ENCODE measurements at places on chromosomes 2 and 18.

GRCh38 chr2:160257041-160257742, 57.1 kb upstream of the ITGB6 start:
- no peak for DNase-seq

- peak; percentile 24 for DNase-seq
Measured at GRCh38 chr2:49490710-49491109, 336.4 kb upstream of the FSHR start.

DNA sequence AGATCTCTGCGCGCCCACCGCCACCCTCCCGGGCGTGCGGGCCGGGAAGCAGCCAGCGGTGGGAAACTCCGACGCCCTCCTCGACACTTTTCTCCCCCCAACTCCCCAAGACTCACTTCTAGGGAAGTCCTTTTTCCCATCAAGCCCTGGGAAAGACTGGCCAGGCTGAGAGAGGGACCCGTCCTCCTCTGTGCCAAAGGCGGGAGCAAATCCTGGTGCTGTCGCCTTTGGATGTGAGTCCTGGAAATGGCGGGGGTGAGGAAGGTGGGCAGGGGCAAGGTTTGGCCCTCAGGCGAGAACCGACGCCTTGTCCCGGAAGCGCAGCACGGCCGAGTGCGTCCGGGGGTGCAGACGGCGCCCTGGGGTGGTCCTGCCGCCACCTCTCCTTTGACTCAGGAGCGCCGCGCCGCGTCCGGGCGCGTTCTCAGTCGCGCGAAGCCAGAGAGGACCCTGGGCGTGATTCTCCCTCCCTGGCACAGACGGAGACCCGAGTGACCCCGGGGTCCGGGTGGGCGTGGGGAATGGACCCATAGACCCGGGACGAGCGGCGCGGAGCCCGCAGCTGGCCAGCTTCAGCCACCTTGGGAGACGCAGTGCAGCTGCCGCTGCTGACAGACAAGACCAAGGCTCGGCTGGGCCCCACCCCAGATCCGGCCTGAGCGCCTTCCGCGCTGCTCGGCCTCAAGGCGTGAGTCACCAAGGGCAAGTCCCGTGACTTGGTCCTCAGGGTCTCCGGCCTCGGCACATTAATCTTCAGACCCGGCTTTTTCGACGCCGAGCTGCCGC, 3.5 kb upstream of the LBX2 start:
- no peak for DNase-seq

DNA sequence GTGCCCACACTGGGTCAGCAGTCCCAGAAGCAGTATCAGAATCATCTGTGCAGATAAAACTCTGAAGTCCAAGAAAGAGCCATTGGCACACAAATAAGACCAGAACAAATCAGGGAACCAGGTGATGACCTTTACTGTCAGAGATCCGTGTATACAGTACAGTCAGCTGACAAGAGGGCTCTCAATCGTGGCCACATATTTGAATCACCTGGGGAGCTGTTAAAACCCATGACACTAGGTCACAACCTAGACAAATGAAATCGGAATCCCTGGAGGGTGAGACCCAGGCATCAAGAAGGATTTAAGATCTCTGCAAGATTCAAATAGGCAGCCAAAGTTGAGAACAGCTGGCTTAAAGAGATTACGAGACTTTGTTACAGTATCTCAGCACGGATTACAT, 807.1 kb downstream of the RNF144A start:
- no peak for DNase-seq

- no peak for DNase-seq
Measured at GRCh38 chr18:10205151-10205550, 249.3 kb upstream of the APCDD1 start.

GRCh38 chr2:27729198-27729597, 42.3 kb upstream of the MRPL33 start:
- no peak for DNase-seq

DNA sequence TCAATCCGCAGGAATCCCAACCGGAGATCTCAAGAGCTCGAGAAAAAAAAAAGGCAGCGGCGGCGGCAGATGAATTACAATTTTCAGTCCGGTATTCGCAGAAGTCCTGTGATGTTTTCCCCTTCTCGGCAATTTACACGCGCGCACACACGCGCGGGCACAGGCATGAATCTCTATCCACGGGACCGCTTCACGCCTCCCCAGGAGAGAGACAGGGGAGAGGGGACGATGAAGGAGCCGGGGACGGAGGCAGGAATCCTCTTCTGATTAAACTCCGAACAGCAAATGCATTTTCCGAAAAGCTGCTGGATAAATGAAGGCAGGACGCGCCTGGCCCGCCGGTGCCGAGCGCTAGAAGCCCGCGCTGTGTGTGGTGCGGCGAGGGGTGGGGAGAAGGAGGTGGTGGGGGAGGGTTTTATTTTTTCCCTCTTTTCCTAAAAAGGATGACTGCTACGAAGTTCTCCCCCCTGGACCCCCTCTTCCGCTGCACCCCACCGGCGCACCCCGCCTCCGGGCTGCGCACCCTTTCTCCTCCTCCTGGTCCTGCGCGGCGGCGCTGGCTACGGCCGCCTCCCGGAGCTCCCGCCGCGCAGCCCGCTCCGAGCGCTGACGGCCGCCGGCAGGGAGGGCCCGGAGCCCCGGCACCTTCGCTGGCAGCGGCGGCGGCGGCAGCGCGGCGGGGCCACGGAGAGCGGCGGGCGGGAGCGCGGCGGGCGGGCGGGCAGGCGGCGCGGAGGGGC, at the start of gene BCL2:
TSS of gene BCL2 (minus strand) at position 387 of the 740 bp plus-strand sequence.
- DNase-seq = no peak

DNA sequence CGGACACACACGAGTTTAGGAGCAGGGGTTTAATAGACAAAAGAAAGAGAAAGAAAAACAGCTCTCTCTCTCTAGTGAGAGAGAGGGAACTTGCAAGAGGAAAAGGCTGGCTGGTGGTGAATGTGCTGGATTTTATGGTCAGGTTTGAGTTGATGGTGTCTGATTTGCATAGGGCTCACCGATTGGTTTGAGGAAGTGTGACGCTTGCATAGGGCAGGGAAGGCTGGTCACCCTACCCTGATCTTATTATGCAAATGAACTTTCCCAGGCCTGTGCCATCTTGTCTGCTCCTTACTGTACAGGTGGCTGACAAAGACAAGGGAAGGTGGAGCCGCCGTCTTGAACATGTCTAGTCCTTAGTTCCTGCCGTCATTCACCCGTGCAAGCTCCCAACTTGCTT, 408.9 kb downstream of the RIT2 start:
- no peak for DNase-seq

DNA sequence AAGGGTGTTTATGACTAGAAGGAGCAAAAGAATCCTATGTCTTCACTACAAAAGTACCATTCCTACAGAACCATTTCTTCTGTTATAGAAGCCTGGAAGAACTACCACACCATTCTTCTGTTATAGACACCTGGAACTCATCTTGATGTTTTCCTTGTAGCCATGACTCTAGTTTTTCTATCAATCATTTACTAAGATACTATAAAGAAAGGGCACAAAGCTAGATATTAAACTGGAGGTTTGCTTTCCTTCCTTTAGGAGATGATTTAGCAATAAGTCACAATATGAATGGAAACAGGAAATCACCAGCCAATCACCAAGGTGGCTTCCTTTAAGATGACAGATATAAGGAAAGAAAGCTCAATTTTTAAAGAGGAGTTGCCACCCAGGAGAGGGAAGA, 100.3 kb upstream of the NEUROD1 start:
- no peak for DNase-seq

- no peak for DNase-seq
Measured at GRCh38 chr18:10188971-10189810, 265.2 kb upstream of the APCDD1 start.

- no peak for DNase-seq
Measured at GRCh38 chr2:61272421-61273070, 110.6 kb downstream of the C2orf74 start.

DNA sequence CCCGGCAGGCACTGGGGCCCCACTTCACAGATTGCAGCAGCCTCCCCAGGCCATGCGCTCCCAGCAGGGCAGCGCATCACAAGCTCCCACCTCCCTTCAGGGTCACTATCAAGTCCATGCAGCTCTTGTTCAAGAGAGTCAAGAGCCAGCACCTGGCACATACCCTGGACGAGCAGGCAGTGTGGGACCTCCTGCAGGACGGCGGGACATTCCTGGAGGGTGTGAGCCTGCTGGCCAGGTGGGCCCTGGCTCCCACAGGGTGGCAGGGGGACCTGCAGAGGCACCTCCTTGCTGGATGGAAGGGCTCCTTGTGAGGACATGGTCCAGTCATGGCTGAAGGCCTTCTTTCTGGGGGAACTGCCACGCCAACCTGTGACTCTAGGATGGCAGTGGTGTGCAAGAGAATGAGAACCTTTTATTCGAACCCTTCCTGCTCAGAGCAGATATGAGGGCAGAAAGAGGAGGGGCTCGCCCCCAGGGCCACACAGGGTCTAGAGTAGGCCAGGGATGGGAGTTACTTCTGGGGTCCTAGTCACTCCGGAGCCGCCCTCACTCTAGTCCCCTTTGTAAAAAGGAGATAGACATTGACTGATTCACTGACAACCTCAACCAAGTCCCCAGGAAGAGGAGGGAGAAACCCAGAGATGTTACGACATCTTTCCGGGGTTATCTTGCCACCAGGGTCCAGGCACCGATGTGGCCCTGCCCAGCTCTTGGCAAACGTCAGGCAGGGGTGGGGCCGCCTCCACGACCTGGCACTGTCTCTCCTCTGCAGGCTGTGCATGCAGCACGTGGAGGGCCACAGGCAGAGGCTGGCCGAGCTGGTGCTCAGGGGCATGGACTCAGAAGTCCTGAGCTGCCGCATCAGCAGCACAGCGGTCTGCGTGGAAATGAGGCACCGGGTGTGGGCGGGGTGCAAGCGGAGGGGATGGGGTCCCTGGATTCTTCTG, 31.3 kb downstream of the HJURP start:
- no peak for DNase-seq

- no peak for DNase-seq
Measured at GRCh38 chr2:224181534-224182155, 142.6 kb upstream of the SERPINE2 start.

DNA sequence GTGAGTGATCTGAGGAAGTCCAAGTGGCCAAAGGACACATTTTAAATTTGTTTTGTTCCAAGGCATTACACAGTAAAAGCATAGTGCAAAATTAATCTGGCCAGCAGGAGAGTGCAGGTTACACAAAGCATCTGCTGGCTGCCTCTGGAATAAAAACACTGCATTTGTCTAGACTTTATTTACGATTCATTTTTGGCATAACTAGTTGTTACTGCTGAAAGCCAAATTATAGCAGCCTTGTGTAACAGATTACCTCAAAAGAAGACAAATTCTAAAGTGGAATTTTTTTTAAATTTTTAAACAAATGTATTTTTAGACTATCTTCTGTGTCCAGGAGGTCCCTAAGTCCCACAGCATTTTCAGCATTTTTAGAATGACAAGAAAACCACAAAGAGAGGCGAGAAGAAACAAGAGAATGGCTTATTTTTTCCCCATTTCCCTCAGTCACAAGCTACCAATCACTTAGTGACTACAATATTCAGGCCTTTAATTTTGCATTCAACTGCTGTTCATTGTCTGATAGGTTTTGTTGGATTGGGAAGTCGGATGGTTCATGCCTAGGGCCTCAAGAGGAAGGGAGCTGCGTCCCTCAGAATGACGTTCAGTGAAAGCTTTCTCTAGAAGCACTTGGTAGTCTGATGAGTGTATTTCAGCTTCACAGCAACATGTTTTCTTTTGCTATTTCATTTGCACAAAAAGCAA, 46.0 kb downstream of the TMEFF2 start:
- DNase-seq = no peak

- no peak for DNase-seq
Measured at GRCh38 chr2:129229830-129230441, 749.5 kb upstream of the RAB6C start.

DNA sequence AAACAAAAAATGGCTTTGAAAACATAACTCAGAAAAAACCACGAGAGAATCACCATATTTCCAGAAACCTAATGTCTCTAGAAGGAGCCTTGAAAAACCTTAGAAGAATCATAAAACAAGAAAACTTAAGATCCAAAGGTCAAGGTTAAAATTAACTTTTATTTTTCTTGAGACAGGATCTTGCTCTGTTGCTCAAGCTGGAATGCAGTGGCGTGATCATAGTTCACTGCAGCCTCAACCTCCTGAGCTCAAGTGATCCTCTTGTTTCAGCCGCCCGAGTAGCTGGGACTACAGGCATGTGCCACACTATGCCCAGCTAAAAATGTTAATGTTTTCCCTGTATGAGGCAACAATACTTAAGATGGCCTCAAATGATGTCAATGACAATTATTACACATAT, 254.2 kb upstream of the SESTD1 start:
- DNase-seq = no peak

- DNase-seq = no peak
Measured at GRCh38 chr2:24491542-24492420, 727 bp downstream of the NCOA1 start.

DNA sequence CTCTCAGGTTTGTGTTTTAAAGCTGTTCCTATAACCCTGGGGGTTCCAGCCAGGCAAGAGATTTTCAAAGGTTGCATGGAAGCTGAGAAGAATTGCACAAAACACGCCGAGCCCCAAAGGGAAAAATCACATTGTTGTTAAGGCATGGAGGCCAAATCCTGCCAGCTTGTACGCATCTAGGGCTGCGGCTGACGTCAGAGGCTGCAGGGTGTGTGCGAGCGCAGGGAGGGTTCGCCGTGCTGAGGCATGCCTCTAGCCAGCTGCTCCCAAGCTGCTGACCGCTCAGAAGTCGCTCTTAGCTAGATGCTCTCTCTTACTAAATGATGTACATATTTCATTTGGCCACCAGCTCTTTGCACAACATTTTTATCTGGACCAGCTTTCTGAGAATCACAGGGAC, 191.8 kb downstream of the LPIN1 start:
- DNase-seq = no peak

GRCh38 chr2:85994421-85994777, 105.6 kb upstream of the ST3GAL5 start:
- no peak for DNase-seq

DNA sequence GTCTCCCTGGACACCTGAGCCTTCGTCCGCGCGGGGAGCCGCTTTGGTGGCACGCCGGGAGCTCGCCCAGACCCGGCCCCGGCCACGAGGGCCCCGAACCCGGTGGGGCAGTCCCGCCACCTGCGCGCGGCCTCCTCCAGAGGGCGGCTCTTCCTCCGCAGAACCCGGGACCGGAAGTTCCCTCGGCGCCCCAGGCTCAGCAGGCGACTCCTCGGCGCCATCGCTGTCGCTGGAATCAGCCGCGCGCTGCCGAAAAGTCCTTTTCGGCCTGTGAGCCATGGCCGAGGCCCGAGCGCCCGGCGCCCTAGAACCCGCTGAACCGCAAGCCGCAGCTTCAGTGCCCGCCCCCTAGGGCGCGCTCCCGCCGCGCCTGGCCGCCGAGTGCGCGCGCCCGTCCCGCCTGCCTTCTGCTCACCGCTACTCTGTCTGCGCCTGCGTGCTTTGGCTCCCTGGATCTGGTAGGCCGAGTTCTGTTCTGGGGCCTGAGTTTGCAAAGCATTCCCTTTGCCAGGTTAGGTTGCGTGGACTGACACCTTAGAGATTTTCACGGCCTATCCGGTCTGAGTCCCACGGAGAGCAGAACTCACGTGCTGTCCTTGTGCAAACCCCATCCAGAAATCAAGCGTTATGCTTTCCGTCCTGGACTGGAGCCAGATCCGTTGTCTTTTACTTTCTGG, at the start of gene GCFC2:
TSS of gene GCFC2 (minus strand) at position 339 of the 677 bp plus-strand sequence. CDS start at position 279, 60 bp downstream.
- DNase-seq = peak; percentile 86

- DNase-seq = no peak
Measured at GRCh38 chr2:172232708-172233396, 130.2 kb upstream of the DLX2 start.
